CMK (cell line): ENCODE measurements at places on chromosomes 6 and 20.

GRCh38 chr6:11754625-11755271, 23.9 kb downstream of the ADTRP start:
- no peak for DNase-seq

GRCh38 chr20:1628621-1629020, 8.8 kb upstream of the SIRPB1 start:
- no peak for DNase-seq

DNA sequence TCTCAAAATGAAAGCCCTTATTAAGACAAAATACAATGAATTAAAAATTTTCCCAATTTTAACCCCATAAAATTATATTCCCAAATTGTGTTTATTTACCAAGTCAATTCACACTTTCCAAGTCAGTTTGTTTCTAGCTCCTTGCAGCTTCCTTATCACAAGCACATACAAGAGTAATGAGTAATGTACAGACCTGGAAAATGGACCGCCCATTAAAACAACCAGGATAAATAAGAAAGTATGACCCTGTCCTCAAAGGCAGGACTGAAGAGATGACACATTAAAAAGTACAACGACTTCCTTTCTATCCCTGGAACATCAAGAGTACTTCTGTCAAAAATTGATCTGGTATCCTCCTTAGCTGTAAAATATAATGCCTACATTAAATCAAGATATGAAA, 47.1 kb upstream of the TMX4 start:
- no peak for DNase-seq

DNA sequence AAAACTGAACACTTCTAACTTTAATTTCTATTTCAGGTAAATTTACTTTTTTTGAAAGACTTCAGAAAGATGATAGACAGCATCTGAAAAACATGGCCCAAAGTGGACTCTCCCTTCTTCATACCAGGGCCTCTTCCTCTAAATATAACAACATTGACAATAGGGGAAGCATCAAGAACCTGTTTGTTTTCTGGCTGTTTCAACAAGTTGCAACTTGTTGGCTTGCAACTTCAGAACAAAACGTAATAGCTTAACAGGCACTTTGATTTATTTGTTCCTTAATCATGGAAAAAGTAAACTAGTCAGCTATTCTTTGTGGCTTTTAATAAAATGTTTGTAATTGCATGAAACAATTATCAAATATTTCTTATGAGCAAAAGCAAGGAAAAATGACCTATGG, 34.3 kb downstream of the RGS17 start:
- DNase-seq: no peak

GRCh38 chr6:40721271-40721952, 134.2 kb upstream of the LRFN2 start:
- DNase-seq: no peak

DNA sequence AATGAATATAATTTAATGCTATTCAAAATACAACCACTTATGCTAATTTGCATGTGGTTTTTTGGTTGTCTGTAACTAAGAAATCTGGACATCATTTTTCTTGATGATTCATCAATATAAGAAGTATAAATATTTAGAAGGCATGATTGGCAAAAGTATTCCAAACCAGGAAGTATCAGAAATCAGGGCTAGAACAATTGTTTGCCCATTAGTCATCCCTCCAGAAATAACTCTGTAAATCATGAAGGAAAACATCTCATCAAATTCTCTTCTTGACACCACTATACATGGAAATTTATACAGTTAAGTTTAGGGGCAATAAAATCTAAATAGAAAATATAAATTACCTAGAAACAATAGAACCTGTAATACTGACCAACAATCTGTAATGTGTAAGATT, 554.7 kb upstream of the HS3ST5 start:
- no peak for DNase-seq

GRCh38 chr20:55153001-55153645, 677.7 kb downstream of the DOK5 start:
- DNase-seq: no peak

- DNase-seq: no peak
These were observed 17.5 kb upstream of the ZNF831 start for GRCh38 chr20:59145924-59146779.

DNA sequence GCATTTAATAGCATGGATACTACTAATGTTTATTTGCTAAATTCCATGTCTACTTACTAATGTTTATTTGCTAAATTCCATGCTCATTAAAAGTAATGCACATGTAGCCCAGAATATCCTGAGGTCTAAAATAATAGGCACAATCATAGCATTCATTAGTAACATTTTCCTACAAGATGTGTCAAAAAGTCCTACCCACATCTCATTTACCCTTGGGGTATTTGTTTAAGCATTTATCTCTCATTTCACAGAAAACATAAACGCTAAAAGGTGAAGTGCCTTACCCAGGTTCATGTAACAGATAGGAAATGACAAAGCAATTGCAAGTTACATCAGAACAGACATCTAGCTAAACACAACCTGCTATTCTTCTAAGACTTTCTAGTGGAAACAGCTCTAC, 457.1 kb downstream of the HACE1 start:
- DNase-seq: no peak

DNA sequence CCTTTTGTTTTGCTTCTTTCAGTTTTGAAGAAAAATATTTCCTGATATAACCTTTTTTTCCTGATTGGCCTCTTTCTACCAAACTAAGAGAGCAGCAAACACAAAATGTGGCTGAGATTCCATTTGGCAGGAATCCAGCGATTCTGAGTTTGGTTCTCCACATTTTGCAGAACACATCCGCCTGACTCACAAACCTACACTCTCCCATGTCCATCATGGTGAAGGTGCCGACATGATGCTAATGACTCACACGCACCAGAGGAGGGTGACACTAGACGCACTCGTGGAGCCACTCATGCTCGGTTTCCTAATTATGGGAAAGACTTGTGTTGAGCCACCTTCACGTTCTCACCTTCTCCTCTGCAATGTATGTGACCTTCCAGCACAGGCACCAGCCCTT, 45.9 kb upstream of the DUSP22 start:
- DNase-seq: no peak

DNA sequence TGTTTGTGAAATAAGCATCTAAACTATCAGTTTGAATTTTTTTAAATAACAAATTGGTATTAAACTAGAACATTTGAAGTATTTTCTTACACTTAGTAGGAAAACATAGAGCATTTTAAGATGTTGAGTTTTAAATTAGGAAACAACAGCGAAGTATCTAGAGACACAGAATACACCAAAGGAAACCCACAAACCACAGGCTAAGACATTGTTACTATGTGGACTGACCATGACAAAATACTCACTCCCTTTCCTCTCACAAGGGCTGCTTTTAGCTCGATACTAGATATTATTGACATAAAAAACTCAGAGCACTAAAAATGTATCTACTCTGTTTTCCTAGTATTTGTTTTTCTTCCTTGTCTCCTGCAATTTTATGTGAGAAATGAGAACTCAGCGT, 266.0 kb upstream of the CITED2 start:
- peak; percentile 45 for DNase-seq

DNA sequence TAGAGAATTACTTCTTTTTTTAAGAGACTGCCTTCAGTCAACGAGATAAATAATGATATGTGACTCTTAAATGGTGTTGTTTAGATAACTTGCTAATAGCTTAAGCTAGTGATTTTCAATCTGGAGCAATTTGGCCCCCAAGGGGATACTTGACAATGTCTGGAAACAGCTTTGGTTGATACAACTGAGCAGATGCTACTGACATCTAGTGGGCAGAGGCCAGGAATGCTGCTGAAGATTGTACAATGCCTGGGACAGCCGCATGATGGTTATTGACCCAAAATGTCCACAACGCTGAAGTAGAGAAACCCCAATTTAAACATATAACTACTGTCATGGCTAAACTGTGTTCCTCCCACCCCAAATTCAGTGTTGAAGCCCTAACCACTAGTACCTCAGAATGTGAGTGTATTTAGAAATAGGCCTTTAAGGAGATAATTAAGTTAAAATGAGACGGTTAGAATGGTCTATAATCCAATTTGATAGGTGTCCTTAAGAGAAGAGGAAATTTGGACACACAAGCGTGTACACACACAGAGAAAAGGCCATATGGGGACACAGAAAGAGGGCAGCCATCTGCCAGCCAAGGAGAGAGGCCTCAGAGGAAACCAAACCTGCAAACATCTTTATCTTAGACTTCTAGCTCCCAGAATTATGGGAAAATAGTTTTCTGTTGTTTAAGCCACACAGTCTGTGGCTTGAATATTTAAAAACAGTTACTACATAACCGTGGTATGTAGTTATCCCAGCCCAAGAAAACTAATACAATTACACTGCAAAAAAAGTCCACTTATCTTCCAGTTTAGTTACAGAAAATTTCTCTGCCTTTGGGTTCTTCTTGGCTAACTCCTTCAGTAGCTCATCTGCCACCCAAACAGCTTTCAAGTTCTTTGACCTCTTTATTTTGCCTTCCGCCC, 22.2 kb downstream of the RWDD2A start:
- DNase-seq: no peak

GRCh38 chr6:122429323-122429722, 29.9 kb downstream of the HSF2 start:
- DNase-seq: no peak

DNA sequence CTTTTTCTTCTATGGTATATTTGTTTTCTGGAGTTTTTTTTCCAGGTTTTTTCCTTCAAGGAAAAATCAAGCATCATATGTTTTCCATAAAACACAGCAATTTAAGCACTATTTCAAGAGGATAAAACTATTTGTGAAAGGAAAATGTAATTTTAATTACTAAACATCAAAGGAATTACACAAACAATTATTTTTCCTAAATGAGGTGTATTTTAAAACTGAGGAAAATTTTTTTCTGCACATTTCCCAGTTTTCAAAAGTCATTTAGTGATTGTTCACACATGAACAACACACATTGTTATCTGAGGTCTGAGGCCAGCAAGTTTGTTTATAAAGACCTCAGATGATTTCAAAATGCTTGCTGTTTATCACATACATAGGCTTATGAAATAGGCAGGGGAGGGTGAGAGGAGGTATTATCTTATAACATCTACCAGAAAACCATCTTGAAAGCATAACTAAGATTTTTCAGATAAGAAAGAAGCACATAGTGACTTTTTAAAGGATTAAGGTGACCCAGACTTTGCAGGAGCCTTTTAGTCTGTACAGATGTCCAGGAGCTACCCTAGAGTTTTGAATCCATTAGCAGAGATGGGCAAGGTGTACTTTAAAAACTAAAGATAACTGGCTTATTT, 381.6 kb downstream of the GJA1 start:
- no peak for DNase-seq

DNA sequence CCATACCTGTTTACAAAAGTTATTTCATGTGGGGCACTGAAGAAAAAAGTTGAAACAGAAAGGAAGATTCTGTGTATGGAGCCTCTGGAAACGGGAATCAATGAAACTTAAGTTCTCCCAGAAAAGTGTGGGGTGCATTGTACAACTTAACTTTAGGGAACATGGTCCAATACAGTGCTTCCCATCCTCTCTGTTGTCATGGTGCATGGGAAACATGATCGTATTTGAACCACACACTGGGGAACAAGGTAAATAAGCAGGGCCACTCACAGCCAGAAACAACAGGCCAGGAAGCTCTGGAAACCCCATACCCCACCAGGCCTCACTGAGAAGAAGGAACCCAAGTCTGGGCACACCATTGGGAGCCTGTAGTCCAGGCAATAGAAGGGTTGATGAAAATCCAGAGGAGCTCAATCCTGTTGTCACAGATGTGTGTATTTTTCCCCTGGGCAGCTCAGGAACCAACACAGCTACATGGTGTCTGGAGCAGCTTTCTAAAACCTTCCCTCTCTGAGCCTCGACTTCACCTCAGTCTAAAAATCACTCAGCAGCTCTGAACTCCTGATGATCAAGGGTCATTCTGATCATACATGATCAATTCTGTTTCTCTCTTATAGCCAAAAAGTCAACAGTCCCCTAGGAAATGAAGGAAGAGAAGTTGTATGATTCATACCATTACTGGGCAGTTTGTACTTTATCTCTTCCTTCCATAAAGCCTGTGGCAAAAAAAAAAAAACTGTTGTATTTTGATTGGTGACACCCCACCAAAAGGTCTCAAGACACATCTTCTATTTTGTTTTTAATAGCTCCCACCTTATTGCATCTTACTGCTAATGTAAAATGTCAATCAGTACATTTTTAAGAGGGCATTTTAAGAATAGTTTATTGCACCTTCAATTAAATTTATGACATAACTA, 198.5 kb upstream of the TAB2 start:
- peak; percentile 35 for DNase-seq

DNA sequence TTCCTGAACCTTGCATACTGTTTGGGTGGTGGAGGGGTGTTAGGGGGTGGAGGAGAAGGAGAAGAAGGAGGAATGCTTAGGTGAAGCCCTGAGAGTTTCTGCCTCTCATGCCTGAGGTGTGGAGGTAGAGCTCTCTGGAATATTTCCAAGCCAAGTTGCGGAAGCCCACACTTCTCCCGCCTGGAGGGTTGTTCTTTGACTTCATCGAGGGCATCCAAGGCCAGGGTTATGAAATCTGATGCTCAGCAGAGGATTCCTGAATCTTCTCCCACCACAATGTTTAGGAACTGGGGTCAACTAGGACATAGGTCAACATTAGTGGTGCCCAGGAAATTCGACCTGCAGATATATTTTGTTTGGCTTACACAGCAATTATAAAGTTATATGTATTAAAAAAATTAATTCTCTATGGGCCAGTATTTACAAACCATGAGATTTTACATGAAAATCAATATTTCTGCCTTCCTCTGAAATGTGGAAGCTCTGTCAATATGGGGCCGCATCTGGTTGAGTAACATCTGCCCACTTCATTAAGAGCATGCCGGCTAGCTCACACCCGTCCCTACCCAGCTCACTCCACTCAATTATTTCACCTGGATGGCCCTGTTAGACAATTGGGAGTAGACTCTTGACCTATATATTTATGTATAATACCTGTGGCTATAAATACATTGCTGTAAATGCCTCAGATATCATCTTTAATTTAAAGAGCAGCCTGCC, 257.1 kb upstream of the ZFP64 start:
- no peak for DNase-seq

DNA sequence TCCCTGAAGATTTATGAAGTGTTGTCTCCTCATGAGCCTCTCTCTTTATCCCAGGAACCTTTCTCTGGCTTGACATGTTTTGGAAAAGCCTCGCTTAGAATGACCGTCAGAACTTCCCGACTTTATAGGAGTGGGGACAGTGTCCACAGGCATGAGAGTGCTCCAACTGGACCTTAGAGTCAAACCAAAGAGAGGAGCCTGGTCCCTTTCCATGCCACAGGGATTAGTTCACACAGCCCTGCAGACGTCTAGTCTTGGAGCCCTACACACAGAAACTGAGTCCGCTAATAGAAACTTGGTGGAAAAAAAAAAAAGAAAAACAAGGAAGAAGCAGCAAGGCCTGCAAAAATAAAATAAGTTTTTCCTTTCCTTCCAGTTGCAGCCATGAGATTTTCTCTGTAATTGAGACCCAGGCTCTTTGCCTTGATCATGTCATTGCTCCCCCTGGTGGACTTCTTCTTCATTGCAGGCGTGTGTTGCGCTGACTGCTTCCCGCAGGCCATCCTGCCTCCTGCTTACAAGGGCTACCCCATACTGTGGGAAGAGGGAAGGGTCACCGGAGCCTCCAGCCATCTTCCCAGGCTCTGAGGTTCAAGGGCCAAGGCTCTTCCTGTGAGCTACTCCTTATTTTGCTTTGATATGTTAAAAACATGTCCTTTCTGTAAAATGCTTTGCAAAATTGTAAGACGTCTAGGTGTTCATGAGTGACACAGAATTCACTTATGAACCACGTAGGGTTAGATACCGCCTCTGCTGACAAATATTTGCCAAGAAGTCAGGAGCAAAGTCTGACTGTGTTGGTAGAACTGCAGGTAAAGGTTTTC, 201.0 kb downstream of the UST start:
- peak; percentile 54 for DNase-seq
